ENCODE measurements at places on chromosomes 1 and 21.

GRCh38 chr1:32736812-32737791 lies 34.5 kb upstream of the SYNC start:
- no peak for DNase-seq

DNA sequence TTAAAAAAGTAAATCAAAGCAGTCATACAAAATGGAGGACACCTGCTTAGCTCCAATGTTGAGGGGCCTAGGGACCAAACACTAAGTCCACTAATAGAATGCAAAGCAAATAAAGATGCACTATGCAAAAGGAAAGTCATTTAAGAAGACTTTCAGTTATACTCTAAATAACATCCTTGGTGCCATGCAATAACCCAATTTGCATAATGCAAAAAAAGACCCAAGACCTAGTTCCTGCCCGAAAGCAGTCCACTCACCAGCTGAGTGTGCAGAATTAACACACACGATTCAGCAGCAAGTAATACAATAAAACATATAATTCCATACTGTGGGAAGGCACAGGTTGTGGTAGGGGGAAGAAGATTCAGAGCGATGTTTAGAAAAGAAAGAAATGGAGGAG lies 101.8 kb downstream of the TGFBR3 start:
- DNase-seq, result no peak

DNA sequence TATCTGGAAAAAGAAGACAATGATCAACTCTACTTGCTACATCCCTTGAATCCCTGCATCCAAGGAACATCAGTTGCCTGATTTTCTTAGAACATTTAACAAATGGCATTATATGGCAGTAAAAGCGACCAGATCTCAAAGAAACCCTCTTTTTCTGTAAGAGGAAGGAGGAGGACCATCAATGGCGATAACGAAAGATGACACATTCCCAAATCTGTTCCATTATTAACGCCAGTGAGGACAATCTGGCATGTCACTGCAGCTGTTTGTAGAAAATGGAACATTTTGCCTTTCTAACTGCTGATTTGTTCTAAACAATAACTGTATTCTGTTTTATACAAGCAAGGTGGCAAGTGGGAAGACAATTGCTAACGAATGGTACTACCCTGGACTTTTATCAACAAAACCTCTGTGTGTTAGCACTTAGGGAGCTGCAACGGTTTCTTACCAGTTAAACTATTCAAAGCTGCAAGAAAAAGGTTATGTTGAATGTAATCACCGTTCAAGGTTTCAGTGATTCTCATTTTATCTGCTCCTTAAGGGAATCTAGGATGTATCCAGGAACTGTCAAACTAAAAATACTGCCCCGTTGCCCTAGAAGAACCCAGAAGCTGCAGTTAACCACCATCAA lies 251.9 kb downstream of the SDCCAG8 start:
- DNase-seq, result no peak

DNA sequence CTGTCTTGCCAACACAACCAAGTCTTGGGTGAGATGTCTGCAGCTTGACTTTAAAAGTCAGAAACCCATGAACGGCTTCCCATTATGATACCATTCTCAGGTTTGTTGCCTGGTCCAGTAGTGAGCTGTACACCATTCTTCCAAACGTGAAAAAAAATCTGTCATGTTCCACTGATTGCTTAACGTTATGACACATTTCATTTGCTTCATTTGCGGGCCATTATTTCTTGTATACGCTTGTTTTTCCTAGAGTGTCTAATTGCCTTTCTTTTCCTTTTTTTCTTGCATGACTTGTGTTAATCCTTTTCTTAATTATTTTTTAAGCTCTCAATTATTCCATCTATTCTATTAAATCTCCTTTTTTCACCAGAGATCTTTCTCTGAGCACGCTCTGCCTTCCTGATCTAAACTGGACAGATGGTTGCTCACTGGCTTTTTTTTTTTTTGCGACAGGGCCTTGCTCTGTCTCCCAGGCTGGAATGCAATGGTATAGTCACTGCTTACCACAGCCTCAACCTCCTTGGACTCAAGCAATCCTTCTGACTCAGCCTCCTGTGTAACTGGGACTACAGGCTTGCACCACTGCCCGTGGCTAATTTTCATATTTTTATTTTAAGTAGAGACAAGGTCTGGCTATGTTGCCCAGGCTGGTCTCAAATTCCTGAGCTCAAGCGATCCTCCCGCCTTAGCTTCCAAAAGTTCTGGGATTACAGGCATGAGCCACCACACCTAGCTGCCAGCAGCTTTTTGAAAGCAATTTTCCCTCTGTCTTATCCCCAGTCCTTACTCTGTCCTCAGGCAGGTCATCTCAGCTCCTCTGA lies 31.7 kb upstream of the CAMTA1 start:
- no peak for DNase-seq

All from activated CD4-positive, alpha-beta T cell treated with anti-CD3 and anti-CD28 coated beads, Interleukin-2, Interleukin-4, amounts not matched to agents 100 ng/mL and 50 ng/mL, durations not matched to agents 16 hours and 8 hours (primary cell).